ENCODE measurements at places on chromosomes 3 and 15. TPM values are rescaled to one million over a fixed set of nuclear protein-coding genes. Genes with fewer than 3 reads are reported as not detected.

- DNase-seq = no peak
Measured at GRCh38 chr3:126456211-126456610, 19.5 kb downstream of the ZXDC start.

- DNase-seq = no peak
Measured at GRCh38 chr3:188421151-188421821, 267.3 kb downstream of the LPP start.

GRCh38 chr15:90142216-90143165, 40.2 kb upstream of the IDH2 start:
- peak; percentile 65 for DNase-seq

DNA sequence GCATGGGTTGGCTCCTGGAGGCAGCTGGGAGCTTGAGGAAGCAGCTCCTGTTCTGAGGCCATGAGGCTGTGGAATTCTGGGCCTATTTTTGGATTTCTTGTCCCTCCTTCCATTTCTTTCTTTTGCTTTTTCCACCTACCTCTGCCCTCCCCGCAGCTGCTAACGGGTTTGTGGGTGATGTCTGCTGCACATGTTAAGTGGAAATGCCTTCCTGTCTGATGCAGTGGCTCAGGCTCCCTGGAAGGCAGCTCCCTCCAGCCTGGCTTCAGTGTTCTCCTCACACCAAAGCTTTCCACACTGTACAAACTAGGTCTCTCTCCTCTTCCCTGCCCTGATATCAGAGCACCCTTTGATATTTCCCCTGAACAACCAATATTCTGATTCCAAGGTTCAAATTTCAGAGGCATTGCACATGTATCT, 33.8 kb upstream of the ESYT3 start:
- no peak for DNase-seq

GRCh38 chr15:92714077-92714476, 58.5 kb upstream of the FAM174B start:
- no peak for DNase-seq

- no peak for DNase-seq
Measured at GRCh38 chr15:76340198-76340802, 3.7 kb downstream of the ISL2 start.

DNA sequence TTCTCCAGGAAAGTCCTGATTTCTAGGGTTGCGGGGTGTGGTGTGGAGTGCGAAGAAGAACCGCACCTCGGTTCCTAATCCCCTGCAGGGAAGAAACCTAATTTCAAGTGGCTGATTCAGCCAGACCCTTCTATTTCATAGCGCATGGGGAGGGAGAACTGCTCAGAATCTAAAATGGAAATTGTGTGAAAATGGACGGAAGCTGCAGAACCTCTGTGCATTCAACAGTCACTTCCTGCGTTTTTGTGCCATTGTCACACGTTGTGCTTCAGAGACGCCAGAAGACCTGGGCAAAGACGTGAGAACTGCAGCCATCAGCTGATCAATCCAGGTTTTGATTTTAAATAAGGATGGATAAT, 1.2 kb downstream of the SIDT1 start:
- peak; percentile 57 for DNase-seq

GRCh38 chr3:20013396-20013795, 1.3 kb upstream of the PP2D1 start:
- no peak for DNase-seq

GRCh38 chr3:100796556-100796955, 87.3 kb downstream of the TFG start:
- no peak for DNase-seq

DNA sequence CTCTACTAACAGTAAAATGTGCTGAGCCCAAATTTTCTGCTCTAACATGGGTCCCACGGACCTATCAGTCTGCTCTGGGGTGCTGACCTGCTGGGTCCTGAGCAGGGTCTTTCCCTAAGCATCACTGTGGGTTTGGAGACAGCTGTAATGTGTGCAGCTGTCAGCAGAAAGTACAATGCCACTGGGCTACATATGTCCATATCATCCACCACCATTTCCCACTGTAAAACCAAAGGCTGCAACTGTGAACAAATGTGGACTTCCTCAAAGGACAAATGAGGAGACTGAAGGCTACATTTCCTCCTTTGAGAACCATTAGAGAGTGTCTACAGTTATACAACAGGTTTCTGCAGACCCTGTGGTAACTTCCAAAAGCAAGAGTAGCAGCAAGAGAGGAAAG, 33.8 kb upstream of the IP6K2 start:
- no peak for DNase-seq

- DNase-seq = no peak
Measured at GRCh38 chr3:34947834-34948233, 691.5 kb upstream of the ARPP21 start.

GRCh38 chr3:111619833-111620232, 24.7 kb upstream of the ZBED2 start:
- DNase-seq = no peak

- no peak for DNase-seq
Measured at GRCh38 chr3:183782576-183783276, 42.7 kb downstream of the MAP6D1 start.

GRCh38 chr15:63797116-63797515, 36.6 kb downstream of the HERC1 start:
- DNase-seq = no peak

PTPN9 gene
- total RNA-seq = 41.6 TPM

ACKR4 gene
- not detected for total RNA-seq

GNAT1 gene
- not detected for total RNA-seq

POLR2M gene
- 71.0 TPM for total RNA-seq

SCN5A gene
- total RNA-seq = not detected

VGLL3 gene
- not detected for total RNA-seq

MST1R gene
- total RNA-seq = 1.5 TPM

PSMD2 gene
- 177 TPM for total RNA-seq

Data from activated CD4-positive, alpha-beta memory T cell treated with anti-CD3 and anti-CD28 coated beads, Interleukin-2, amount 10 ng/mL, durations not matched to agents 7 days and 5 days (primary cell).